ENCODE measurements at places on chromosomes 3 and 15.
A peak's percentile ranks its signal among the peaks of the same experiment; 100 is the strongest.

DNA sequence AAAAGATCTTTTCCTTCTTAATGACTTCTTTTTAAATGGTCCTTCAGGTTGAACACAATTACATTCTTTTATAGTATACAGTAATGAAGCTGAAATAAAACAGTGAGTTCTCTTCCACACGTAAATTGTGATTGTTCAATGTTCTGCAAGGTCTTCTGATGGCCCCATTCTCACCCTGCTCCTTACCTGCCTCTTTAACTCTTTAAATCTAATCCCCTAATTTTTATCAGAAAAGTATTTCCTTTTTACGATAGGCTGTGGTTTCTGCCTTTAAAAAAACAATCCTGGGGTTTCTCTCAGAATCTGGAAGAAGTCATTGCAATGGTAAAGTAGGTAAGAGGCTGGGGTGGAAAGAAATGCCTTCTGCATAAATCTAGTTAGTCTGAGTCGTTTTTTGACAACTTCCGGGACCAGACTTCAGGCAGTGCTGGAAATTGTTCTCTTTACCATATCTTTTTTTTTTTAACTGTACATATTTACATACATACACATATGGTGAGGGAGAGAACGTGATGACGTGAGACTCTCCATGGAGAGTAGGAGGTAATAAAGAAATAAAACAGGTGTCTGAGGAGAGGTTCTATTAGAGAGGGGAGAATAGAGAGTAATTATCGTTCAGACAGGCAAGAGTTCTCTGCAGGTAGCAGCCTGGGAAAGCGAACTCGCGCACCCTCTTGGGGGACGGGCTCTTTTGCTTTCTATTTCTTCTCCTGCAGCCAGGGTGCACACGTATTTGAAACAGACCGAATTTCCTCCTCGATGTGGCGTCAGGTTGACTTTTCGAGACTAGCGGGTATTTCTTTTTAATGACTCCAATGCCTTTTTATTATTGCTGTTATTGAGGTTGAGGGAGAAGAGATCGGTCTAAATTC lies at the start of gene SIDT1:
SIDT1 (plus strand) TSS at position 730 of the 872 bp plus-strand sequence. CDS start 467 bp downstream, outside the sequence.
- peak; percentile 65 for DNase-seq

DNA sequence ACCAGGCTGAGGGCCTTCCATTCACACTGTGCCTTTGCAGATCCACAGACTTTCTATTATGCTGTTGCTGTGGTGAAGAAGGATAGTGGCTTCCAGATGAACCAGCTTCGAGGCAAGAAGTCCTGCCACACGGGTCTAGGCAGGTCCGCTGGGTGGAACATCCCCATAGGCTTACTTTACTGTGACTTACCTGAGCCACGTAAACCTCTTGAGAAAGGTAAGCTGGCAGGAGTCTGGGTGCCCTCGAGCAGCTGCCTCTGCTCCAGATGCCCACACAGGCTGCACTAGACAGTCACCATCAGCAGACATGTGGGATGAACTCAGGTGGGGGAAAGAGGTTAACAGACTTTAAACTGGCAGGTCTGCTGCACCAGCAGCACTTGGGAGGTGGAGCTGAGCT lies 8.3 kb downstream of the TF start:
- no peak for DNase-seq

GRCh38 chr15:47404877-47405276 lies 312.4 kb upstream of the SEMA6D start:
- no peak for DNase-seq

GRCh38 chr3:60316121-60316797 lies 935.0 kb downstream of the FHIT start:
- DNase-seq = no peak

DNA sequence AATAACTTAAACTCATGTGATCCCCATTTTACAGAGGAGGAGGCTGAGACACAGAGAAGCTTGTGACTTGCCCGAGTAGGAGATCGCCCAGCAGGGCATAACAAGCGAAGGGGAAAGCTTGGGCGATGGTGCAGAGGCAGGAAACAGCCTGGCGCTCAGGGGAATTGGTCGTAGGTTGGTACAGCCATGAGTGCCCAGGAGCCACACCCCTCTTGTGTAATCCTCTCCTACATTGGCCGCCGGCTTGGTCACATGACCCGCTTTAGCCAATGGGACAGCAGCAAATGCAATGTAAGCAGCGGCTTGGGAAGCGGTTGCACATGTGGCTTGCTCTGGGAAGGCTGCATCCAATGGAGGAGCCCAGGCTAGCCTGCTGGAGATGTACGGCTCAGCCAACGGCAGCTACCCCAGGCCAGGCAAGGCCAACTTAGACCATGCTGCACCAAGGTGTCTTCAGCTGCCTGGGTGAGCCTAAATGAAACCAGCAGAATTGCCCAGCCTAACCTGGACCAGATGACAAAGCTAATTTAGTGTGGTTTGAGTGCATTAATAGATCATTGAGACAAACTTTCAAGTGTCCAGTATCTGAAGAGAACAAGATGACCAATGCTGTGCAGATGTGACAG lies 50.3 kb upstream of the SLC6A6 start:
- no peak for DNase-seq

DNA sequence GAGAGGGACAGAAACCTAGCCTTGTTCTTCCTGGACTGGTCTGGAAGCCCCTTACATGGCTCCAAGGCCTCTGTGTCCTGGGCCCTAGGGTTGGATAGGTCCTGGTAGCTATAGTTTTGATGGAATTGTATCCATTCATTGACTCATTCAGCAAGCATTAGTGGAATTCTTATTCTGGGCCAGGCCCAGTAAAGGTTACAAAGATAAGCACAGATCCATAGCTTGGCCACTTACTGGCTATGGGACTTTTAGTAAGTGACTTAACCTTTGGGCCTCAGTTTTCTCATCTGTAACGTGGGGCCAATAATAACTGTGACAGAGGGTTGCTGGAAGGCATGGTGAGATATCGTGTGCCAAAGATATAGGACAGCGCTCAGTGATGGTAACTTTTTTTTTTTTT lies 13.6 kb upstream of the DAG1 start:
- DNase-seq = no peak

- no peak for DNase-seq
These were observed 1.5 kb upstream of the SMAD3 start for GRCh38 chr15:67063689-67064606.

- no peak for DNase-seq
These were observed 389.4 kb upstream of the TPM1 start for GRCh38 chr15:62653122-62653521.

GRCh38 chr3:72632129-72632528 lies 216.1 kb downstream of the SHQ1 start:
- DNase-seq = no peak

DNA sequence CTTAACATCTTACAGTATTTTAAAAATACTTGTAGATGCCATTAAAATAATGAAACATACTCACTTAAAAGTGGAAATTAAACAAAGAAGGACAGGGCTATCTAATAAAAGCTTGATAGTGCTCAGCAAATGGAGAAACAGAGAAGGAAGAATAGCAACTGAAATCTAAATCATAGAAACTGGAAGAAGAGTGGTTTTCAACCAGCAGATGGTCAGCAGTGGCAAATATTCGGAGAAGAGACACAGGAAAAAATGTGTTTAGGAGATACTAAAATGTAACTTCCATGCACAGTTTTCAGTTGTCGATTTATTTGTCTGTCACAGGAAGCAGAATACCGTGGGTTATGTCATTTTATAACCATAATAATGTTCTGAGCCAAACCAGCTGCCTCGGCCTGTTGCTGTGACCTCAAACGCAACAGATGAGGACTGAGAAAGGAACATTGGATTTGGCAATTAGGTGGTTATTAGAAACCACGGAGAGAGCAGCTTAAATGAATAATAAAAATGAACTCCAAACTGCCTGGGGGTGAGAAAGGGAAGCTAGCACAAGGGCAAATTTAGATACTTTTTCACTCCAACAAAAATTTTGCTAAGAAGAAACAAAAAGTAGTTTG lies 246.6 kb upstream of the KCNMB2 start:
- DNase-seq = no peak

DNA sequence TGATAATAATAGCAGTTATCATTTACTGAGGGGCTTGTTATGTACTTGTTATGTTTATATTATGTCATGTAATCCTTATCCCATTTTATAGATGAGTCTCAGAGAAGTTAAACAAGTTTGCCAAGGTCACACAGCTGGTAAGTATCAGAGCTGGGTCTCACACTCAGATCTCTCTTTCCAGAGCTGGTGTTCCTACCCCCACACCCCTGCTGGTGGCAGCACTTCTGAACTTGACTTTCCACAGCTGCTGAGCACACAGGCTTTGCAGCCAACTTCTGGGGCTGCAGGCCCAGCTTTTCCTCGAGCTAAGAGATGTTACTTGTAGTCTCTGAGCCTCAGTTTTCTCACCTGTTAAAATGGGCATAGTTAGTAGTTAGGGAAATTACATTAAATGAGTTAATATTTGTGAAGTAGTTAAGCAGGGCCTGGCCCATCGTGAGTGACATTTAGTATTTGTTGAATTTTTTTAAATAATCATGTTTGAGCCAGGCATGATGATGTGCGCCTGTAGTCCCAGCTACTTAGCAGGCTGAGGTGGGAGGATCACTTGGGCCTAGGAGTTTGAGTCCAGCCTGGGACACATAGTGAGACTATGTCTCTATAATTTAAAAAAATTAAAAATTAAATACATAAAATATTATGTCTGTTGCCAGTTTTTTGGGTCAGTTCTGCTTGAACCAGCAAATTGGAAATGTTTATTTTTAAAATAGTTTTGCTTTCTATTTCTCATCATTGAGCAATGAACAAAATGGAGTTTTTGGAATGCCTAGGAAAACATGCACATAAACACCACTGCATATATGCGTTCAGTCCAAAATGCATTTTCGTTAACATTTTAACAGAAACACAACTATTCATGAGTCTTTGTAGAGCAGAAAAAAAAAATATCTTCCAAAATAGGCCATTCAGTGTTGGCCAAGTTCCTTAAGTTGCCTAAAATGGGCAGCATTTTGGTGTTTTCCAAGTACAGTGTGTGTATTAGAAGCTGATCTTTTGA lies 87.3 kb downstream of the SMAD6 start:
- DNase-seq = no peak

DNA sequence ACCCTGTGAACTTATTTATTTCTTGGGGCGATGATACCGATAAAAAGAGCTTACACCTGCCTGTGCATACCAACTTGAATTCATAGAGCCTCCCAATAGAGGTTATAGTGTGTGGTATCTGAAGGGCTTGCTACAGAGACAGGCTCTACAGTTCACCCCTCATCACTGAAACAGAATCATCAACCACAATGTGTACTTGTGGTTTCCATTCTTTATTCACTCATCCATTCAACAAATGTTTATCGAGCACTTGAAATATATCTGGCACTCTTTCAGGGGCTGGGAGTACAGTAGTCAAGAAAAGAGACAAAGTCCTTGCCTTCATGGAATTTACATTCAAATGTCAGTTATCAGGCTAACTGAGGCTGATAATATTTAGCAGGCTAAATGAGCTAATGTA lies 134.4 kb upstream of the SKOR1 start:
- DNase-seq = no peak

Data from activated gamma-delta T cell treated with Interleukin-2 at 50 U/mL for 16 hours (primary cell).